Activated CD4-positive, CD25-positive, alpha-beta regulatory T cell (primary cell): ENCODE measurements at places on chromosomes 2 and 18.

GRCh38 chr2:195021711-195022507 is 635.1 kb upstream of the SLC39A10 start:
- no peak for DNase-seq

- DNase-seq = no peak
Measured at GRCh38 chr2:201403880-201404279, 46.7 kb upstream of the FLACC1 start.

DNA sequence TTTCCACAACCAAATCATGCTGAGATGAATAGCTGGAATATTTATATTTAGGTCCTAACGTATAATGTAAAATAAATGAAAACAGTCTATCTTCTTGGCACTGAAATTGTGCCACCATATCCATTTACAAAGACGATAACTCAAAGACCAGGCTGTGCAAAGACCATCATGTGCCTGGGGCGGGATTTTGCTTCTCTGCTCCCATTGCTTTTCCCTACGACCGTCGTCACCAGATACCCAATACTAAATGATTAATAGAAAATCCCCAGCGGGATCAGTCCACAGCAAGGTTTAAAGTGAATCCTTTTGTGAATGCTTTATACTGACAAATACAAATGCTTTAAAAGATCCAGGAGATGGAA is 194.3 kb upstream of the ARL4C start:
- DNase-seq = no peak

DNA sequence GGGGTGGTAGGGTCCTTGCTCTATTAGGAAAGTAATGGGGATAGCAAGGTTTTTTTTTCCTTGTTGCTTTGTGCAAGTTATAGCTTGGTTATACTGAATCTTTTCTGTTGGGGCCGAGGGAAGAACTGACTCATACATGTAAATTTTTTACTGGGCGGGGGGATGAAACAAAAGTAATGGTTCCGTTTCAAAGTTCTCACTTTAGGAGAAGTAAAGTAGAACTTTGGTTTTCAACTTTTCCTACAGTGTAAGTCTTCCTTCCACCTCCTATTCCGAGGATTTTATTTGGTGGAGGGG is 1.1 kb downstream of the AFTPH start:
- DNase-seq = no peak

DNA sequence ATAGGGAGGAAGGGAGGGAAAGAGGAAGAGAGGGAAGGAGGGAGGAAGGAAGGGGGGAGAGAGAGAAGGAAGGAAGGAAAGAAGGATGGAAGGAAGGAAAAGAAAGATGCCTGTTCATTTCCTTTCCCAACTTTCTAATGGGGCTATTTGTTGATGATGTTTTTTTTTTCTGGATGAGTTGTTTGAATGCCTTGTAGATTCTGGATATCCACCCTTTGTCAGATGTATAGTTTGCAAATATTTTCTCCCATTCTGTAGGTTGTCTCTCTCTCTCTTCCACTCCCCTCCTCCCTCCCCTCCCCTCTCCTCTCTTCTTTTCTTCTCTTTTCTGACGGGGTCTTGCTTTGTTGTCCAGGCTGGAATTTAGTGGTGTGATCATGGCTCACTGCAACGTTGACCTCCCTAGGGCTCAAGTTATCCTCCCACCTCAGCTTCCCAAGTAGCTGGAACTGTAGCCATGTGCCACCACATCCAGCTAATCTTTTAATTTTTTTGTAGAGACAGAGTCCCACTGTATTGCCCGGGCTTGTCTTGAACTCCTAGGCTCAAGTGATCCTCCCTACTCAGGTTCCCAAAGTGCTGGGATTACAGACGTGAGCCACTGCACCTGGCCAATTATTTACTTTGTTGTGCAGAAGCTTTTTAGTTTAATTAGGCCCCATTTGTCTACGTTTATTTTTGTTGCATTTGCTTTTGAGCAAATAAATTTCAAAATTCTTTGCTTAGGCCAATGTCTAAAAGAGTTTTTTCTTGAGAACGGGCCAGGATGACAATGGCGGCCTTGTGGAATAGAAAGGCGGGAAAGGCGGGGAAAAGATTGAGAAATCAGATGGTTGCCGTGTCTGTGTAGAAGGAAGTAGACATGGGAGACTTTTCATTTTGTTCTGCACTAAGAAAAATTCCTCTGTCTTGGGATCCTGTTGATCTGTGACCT is 57.3 kb upstream of the FAM117B start:
- no peak for DNase-seq

- no peak for DNase-seq
Measured at GRCh38 chr2:101064505-101064867, 62.4 kb downstream of the RPL31 start.

DNA sequence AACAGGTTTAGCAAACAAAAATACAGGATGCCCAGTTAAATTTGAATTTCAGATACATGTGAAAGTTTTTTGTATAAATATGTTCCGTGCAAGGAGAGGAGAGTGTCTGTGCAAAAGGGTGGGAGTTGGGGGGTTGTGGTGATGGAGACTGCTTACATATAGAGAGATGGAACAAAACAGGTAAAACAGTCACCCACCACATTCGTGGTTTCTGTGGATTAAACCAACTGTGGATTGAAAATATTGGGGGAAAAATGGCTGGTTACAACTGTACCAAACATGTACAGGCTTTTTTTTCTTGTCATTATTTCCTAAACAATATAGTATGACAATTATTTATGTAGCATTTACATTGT is 245.7 kb downstream of the TNS1 start:
- DNase-seq = no peak

- DNase-seq = no peak
Measured at GRCh38 chr2:127637725-127638252, 8.2 kb upstream of the GPR17 start.

GRCh38 chr2:180573951-180574350 is 406.5 kb upstream of the UBE2E3 start:
- no peak for DNase-seq

DNA sequence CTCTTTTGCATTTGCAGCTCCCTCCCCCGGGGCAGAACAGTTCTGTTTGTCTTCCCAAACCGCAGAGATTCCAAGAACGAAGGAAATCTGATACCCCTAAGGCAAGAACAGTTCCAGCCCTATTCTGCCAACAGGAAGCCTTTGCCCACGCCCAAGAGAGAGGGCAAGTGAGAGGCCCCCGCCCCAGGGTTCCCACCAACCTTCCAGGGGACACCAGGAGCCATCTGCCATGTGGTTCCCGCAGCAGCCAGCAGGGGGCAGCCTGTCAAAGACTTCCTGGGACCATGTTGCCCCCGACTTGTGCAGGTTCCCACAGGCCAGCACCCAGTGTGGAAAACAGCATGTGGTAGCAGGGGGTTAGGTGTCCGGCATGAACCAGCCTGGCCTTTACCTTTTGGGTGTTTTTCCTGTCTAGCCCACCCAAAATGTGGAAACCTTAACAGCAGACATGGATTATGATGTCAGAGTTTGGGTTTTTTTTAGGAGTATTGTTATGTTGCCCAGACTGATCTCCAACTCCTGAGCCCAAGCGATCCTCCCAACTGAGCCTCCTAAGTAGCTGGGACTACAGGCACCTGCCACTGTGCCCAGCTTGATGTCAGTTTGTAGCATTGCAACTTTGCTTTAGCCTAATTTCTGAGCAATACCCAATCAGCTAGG is 21.7 kb upstream of the EFHD1 start:
- DNase-seq = peak; percentile 69

GRCh38 chr2:19687017-19687659 is 214.6 kb downstream of the TTC32 start:
- DNase-seq = no peak

GRCh38 chr2:97967216-97967592 is 28.5 kb downstream of the TMEM131 start:
- DNase-seq = no peak

- no peak for DNase-seq
Measured at GRCh38 chr2:68045342-68045741, 17.5 kb downstream of the C1D start.

GRCh38 chr18:10419420-10420103 is 34.9 kb upstream of the APCDD1 start:
- DNase-seq = no peak

DNA sequence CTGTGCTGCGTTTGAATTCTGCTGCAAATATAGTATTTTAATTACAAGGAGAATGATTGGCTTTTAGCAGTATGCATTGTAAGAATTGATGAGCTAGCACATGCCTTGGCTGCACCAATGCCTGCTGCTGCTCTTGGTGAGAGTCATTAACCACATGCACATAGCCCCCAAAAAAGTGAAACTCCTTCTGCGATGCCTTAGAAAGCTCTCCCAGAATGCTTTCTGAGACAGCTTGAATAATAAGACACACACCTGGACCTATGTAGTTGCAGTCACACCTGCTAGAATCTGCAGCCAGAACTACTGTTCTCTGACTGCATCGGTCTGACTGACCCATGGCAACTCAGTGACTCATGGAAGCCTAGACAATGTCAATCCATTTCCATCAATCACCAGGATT is 170.1 kb upstream of the DDX18 start:
- no peak for DNase-seq

GRCh38 chr2:88489181-88489580 is 36.7 kb upstream of the FOXI3 start:
- DNase-seq = no peak

DNA sequence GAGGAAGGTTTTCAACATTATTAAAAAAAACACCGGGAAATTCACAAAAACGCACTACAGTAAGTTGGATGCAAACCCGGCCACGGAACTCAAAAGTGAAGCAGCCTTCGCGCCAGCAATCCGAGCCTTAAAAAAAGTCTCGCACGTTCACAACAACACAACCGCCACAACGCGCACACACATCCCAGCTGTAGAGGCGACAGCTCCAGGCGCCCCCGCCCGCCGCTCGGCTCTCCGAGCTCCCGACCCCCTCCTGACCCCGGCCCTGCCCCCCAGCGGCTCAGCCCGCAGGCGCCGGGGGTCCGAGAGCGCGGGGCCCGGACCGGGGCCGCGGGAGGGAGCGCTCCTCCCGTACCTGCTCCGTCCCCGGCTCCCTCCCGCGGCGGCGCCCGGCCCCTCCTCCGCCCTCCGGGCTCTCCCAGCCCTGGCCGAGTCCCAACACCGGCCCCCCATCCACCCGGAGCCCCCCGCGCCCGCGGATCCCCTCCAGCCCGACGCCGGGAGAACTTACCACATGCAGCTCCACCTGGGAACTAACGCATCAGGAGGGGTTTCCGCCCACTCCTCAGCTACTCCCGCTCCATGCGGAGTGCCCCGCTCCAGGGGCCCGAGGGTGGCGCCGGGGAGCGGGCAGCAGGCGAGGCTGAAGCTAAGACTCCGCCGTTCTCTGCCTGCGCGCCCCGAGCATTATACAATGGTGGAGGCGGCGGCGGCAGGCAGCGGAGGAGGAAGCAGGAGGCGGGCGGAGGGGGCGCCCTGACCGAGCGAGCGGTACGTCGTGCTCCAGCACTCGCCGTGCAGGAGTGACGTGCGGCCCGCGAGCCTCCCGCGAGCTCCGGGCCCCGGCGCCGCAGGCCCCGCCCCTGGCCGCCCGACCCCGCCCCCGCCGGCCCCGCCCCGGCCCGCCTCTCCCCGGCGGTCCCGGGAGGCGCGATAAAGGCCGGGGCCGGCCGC is at the start of gene SERTAD2:
Gene SERTAD2 (minus strand): TSS at position 805 of the 954 bp plus-strand sequence. CDS start 17,042 bp downstream, outside the sequence.
- DNase-seq = peak; percentile 82

GRCh38 chr2:21146638-21147037 is 22.9 kb downstream of the TDRD15 start:
- no peak for DNase-seq

GRCh38 chr2:194556629-194557028 is 1100.4 kb upstream of the SLC39A10 start:
- no peak for DNase-seq

- DNase-seq = no peak
Measured at GRCh38 chr2:156320486-156321098, 11.9 kb downstream of the NR4A2 start.

DNA sequence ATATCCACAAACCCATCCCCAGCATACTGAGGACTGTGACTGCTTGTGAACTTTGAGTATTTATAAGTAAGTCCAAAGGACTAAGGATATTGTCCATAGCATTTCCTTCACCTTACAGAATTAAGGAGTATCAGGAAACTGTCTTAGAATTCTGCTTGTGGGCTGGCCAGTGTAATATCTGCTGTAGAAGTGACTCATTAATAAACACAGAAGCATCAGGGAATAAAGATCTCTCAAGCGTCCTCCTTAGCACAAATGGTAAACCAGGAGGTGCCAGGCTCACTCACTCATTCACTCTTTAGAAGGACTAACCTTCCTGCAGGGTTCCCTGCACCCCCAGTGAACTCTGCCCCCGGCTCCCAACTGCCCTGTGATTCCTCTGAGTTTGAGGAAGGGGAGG is 31.0 kb downstream of the CCDC68 start:
- no peak for DNase-seq

DNA sequence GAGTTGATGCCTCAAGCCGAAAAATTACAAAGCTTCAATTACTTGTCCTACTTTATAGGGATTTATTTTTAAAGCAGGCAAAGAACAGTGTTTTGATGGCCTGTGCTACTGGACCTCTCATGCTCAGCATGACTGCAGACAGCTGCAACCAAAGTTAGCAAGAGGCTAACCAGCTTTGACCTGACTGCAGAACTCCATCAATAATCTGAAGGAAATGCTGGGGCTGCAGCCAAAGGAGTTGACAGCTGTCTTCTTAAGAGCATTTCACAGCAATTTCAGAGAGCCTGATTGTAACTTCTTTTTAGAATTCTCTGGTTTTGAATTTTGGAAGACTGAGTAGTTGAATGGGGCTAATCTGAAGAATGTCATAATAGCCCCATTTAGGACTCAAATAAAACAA is 46.5 kb upstream of the SESTD1 start:
- no peak for DNase-seq

- no peak for DNase-seq
Measured at GRCh38 chr18:35836932-35837331, 135.5 kb upstream of the RMP24 start.

GRCh38 chr18:79367989-79368388 is 27.7 kb upstream of the NFATC1 start:
- DNase-seq = no peak

- DNase-seq = no peak
Measured at GRCh38 chr2:11437602-11438001, 28.4 kb downstream of the E2F6 start.

DNA sequence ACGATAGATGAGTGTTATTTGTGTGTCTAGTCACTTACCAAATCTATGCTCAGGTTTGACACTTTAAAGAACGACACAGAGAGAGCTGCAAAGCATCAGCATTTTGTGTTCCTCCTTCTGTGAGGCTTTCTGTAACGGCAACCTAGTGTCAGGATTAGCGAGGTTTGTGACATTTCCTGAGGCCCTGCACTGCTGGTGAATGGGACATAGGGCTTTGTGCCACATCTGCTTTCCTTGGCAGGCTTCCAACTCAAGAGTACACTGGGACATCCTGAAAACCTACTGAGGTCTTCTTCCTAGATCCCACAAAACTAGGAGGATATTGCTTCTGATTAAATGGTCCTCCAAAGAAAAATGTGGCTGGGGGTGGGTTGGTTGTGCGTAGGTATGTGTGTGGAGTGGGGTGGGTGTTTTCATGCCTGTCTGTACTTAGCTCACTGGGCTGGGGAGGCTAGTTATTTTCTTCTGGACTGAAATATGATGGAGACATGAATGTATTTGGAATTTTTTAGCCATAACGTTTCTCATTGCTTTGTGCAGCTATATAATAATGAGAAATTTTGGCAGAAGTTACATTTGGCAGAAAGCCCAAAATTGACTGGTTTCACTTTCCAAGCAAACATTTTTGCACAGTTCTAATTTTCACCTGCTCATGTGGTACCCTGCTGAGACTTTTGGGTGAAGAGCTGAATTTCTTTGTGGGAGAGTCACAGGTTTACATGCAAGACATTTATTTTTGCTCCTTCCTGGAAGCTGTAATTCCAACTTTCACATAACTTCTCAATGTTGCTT is 308.4 kb downstream of the XIRP2 start:
- no peak for DNase-seq
